Brain pericyte (primary cell): ENCODE measurements at places on chromosomes 7 and 10.

- no peak for DNase-seq
These were observed 210.4 kb downstream of the SKIDA1 start for GRCh38 chr10:21314906-21315644.

DNA sequence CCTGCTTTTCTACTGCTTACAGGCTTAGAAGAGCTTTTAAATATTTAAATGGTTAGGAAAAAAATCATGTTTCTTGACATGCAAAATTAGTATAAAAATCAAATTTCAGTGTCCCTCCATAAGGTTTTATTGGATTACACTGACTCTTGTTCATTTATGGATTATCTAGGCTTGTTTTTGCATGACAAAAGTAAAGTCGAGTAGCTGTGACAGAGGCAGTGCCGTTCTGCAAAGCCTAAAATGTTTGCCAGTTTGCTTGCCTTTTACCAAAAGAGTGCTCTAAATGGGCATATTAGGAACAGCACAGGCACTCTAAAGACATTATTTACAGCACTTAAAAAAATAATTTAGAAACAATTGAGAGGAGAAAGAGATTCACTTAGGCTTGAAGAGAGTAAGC lies 139.6 kb downstream of the TSPAN12 start:
- DNase-seq, result no peak

GRCh38 chr10:70269741-70270140 lies 14.1 kb downstream of the NPFFR1 start:
- no peak for DNase-seq

GRCh38 chr7:134078991-134079390 lies 48.1 kb upstream of the LRGUK start:
- no peak for DNase-seq

DNA sequence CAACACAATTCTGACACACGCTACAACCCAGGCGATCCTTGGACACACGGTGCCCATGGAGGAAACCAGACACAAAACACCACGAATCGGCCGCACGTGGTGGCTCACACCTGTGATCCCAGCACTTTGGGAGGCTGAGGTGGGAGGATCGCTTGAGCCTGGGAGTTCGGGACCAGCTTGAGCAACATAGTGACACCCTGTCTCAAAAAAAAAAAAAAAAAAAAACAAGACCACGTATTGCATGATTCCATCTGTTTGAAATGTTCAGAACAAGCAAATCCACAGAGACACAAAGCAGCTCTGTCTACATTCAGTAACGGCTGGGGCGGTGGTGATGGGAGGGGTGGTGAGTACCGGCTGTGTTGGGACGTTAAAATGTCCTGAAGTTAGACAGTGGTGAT lies 25.2 kb downstream of the ADAP1 start:
- no peak for DNase-seq

- no peak for DNase-seq
These were observed 71.3 kb downstream of the PAX2 start for GRCh38 chr10:100816671-100817070.

DNA sequence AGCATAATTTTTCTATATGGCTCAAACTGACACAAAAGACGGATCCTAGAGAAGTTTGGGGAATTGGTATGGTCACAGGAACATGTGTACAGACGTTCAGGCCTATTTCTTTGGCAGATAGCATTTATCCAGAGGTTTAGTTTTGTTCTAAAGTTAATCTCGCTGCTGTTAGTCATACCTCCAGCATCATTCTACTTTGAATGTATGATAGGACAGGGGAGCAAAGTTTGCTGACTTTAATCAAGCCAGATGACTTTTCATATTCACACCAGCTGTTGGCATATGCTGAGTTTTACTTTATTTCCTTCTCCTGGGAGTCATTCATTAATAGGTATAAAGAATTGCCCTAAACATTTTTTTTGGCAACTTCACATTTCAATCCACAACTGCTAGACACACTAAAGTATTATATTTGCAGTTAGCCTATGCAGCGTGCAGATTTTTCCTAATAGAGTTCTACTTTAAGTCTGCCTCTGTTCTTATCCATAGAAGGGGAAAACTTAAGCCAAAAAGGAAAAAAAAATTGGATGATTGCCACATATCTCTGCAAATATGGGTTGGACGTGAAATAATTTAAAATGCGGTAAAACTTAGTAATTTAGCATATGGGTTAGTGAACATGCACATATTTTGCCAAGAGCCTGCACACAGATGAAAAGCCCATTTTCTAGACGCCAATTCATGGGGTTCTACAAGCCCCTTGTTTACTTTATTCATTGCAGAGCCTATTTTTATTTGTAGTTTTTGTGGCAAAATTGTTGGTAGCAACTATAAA lies 213.1 kb downstream of the C7orf25 start:
- no peak for DNase-seq

DNA sequence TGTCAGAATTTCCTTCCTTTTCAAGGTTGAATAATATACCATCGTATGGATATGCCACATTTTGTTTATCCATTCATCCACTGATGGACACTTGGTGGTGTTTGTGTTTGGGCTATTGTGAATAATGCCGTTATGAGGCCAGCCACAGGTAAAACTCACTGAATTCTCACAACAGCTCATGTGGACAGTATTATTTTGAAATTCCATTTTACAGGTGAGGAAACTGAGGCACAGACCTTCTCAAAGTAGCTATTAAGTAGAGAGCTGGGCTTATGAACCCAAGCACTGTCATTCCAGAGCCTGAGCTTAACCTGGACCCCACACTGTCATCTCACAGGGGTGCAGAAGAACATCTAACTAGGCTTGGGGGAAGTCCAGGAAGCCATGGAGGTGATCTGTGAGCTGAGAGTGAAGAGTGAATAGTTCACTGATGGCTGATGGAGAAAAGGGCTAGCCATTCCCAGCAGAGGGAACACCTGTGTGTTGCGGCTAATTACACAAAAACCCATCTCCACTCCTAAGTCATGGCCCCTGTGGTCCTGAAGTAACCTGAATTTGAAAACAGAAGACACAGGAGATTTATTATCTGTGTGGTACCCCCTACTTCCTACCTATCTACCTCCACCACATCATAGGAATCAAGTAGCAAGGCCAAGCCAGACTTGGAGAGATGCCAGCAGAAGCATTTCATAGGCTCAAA lies 8.7 kb downstream of the INMT start:
- DNase-seq, result no peak

- no peak for DNase-seq
These were observed 660 bp downstream of the SUV39H2 start for GRCh38 chr10:14879124-14879927.

DNA sequence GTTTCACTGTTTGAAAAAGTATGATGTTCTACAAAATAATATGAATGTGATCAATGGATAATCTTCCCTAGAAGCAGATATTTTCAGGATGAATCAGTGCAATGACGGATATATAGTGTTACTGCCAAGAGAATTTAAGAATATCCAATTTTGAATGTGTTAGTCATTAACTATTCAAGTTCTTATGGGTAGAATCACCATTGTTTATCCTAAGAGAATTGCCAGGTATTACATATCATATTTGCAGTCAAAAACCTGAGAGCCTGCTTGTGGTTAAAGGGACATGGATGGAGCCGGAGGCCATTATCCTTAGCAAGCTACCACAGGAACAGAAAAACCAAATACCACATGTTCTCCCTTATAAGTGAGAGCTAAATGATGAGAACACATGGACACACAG lies 26.9 kb downstream of the AHR start:
- no peak for DNase-seq

GRCh38 chr10:13831711-13832141 lies 245.0 kb downstream of the PRPF18 start:
- DNase-seq, result no peak

DNA sequence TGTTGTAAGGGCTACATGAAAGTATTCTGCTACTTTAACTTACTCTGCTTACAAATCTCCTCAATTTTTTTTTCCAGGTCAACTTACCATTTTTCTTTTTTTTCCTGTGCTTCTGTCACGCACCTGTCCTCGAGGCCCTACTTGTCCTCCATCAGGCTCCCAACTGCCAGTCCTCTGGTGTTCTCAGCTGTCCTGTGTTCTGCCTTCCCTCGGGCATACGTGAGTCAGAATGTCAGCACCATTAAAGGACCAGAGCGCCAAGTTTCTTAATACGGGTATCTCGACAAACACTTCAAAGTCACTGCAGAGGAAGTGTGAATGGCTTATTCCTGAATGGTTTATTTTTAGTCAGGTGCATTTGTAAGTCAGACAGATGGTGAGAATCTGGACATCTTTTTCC lies at the start of gene TEX47:
TSS of gene TEX47 (minus strand) at position 185 of the 400 bp plus-strand sequence. CDS start 795 bp downstream, outside the sequence.
- DNase-seq, result no peak

GRCh38 chr10:20622531-20623211 lies 274.4 kb downstream of the NEBL start:
- peak; percentile 10 for DNase-seq

GRCh38 chr10:75497997-75498883 lies 66.8 kb downstream of the LRMDA start:
- DNase-seq, result no peak

DNA sequence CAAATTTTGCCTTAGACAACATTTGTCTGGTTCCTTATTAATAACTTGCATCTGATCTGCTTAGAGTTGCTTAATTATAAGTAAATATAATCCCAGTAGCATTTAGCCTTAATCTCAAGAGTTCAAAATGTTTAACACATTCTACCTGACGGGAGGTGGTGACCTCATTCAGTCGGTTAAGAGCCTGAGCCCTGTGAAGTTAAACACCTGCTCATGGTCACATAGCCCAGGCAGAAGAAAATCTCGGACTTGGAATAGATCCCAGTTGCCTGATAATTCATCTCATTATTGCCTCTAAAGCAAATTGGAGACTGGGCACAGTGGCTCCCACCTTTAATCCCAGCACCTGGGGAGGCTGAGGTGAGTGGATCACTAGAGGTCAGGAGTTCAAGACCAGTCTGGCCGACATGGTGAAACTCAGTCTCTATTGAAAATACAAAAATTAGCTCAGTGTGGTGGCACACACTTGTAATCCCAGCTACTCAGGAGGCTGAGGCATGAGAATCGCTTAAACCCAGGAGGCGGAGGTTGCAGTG lies 18.6 kb upstream of the ASCC1 start:
- no peak for DNase-seq

DNA sequence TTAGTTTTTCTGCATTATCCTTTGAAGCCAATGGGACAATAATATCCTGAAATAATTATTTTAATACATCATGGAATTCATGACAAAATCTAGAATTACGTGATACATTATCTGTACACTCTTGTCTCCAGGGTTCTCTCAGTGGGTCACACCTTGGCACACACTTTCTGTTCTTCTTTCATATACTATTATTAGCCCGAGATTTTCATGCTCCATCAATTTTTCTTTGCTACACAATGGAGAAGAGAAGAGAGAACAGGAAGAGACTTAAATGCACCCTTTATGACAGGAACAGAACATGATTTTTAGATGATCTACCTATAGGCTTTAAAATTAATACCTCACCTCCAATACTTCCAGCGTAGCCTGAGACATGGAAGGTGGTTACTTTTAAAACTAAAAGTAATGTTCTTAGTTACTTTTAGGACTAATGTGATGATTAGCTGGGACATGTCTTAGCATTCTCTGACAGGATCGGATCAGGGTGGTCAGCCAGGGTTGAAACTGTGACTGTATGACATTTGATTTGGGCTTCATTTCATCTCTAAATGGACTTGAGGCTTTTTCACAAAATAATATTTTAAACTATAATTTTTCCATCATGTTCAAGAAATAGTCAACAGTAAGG lies 148.2 kb upstream of the WNT16 start:
- no peak for DNase-seq

DNA sequence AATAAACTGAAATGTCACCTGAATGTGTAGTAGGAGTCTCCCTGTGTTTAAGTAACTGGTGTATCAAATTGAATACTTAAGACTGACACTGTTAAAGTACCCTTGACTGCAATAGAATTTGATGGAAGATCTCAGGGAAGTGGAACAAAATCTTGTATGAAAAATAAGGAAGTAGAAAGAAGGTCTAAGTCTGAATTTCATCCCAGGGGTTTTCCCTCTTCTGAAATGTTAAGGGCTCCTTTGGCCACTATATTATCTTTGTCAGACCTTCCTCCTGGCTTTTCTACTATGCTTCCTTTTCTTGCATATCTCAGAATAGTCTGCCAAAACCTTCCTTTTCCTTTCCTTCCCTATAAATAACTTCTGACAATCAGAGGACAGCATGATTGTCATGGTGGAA lies 59.6 kb downstream of the BLNK start:
- DNase-seq, result no peak

- no peak for DNase-seq
These were observed 241.7 kb downstream of the MAGI2 start for GRCh38 chr7:79211724-79212123.

GRCh38 chr7:138618933-138619332 lies 82.2 kb downstream of the SVOPL start:
- DNase-seq, result no peak

DNA sequence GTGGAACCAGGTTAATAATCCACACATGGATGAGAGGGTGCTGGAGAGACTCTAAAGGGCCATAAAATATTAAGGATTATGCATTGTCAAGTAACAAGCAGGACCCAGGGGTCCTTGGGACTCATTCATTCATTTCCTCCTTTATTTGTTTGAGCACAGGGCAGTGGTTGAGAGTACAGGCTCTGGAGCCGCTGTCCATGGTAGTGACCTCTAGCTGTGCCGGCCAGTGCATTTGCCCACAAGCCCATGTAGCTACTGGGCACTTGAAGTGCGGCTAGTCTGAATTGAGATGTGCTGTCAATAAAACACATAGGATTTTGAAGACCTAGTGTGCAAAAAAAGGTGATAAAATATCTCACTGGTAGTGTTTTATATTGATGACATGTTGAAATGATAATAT lies 137.6 kb downstream of the C10orf105 start:
- DNase-seq, result no peak

- no peak for DNase-seq
These were observed 137.4 kb upstream of the GRB10 start for GRCh38 chr7:50920031-50920635.

- DNase-seq, result no peak
These were observed 72.4 kb upstream of the SP4 start for GRCh38 chr7:21355406-21355874.

- DNase-seq, result no peak
These were observed 250.7 kb upstream of the BMPER start for GRCh38 chr7:33654676-33655075.

DNA sequence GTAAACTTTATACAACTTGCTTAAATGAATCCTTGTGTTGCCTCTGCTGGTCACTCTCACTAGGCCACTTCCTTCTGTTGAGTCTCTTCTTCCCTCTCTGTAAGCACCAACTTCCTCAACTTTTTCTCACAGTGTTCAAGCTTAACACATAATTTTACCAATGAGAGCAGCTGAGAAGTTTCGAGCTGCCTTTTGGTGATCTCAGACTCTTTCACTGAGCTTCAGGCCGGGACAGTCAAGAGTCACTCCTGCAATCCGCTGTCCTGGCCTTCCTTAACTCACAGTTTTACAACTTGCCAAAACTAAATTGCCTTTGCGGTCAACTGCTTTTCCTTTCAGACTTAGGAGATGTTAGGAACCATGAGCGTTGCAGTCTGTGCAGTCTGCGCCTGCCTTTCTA lies 47.4 kb downstream of the PRPF18 start:
- DNase-seq, result no peak

DNA sequence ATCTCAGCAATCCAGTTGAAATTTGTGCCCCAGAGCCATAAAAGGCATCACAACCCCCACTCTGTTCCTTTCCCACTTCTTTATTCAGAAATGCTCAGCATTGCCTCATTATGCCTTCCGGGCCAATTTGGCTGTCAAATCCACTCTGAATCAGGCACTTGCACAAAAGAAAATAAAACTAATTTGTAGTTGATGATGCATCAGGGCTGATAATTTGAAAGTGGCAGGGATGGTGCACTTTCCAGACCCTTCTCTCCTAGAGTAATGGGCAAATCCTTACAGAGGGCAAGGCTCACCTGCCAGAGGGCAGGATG lies 147.9 kb upstream of the PDE1C start:
- no peak for DNase-seq

- DNase-seq, result no peak
These were observed 29.7 kb upstream of the PLEKHA1 start for GRCh38 chr10:122344741-122345258.

- no peak for DNase-seq
These were observed 30.3 kb downstream of the ADCYAP1R1 start for GRCh38 chr7:31082447-31082846.
